ENCODE measurements at places on chromosomes 5 and 9. TPM values are rescaled to one million over a fixed set of nuclear protein-coding genes. Genes with fewer than 3 reads are reported as not detected.

Gene SLC27A6
- polyA plus RNA-seq: 0.11 TPM

Gene OR1J4
- not detected for polyA plus RNA-seq

Gene SPACA9
- 3.6 TPM for polyA plus RNA-seq

Gene PCDHGB7
- polyA plus RNA-seq: 0.03 TPM

Gene FCN2
- not detected for polyA plus RNA-seq

Gene SPATA31A3
- not detected for polyA plus RNA-seq

Gene PDE8B
- polyA plus RNA-seq: 4.0 TPM

Gene MED22
- polyA plus RNA-seq: 22.8 TPM

Gene ITGA2
- 8.5 TPM for polyA plus RNA-seq

Measured in A549 (cell line).